ENCODE measurements at places on chromosomes 13 and 19.

DNA sequence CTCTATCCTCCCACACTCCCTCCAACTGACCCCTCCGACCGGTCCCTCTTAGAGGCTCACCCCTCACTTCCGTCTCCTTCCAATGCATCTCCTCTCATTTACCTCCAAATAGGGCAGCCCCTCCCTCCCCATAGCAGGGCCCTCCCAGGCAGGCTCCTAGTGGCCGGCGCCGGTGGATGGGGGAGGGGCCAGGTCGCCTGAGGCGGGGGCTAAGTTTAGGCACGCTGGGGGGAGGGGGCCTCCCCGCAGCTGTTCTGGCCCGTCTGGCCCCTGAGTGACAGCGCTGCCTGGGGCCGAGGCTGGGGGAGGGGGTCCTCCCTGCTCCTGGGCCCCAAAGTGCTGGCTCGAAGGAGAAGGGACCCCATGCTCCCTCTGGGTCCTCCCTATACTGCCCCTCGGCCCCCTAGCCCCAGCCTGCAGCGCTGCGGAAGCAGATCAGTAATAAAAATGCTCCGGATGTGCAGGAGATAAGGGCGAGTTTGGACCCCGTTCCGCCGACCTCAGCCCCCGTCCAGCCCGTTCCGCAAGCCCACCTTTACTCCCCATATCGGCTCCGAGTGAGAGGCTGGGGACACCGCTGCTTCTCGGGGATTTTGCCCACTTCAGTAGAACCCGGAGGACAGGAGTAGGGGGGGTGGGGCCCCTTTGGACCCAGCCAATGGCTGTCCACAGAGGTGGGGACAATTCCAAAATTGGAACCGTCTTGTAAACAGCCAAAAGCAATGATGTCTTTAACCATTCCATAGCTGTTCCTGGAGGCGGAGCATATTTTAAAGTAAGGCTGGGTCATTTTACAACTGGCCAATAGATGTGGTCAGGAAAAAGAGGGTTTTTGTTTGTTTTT is 4.0 kb downstream of the RTN2 start:
- DNase-seq: no peak

DNA sequence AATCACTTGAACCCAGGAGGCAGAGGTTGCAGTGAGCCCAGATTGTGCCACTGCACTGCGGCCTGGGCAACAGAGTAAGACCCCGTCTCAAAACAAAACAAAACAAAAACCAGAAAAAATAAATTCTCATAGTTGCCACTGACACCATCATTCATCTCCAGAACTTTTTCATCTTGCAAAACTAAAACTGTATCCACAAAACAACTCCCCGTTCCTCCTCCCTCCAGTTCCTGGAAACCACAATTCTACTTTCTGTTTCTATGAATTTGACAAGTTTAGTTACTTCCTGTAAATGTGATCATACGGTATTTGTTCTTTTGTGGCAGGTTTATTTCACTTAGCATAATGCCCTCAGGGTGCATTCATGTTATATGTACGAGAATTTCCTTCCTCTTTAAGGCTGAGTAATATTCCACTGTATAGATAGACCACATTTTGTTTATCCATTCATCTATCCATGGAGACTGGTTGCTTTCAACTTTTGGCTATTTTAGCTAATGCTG is 13.2 kb upstream of the ADGRE5 start:
- no peak for DNase-seq

GRCh38 chr19:3670796-3671679 is 29.2 kb downstream of the PIP5K1C start:
- DNase-seq: peak; percentile 86

DNA sequence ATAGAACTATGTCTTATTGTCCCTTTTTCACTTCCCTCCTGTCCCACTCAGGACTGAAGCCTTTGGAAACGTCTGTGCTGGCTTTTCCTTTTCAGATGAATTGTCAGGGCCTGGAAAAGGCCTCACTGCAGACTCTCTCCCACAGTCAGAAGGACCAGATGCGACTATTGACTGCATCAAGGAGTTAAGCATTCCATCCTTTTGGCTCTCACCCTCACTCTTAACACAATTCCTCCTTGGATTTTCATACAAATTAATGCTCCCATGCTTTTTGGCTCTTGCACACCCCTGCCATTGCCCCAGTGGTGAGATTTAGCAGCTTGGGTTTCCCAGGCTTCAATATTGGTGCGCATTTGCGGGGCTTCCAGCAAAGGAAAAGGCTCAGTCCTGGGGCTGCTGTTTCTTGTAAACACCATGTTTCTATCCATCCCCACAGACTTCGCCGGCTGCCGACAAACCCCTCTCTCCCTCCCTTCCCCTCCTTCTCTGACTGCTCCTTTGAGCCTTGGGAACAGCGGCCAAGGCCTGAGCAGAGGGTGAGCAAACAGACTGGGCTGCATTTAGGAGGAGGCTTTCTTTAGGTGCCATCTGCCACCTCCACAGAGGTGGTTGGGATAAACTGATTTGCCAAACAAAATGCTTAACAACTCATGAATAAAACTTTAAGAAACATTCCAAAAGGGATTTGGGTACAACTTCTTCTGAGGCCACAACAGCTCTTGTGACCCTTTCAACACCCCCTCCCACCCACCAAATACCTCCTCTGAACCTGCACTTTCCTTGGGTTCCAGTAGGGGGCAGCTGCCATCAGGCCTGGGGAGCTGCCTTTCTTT is 48.6 kb upstream of the PCDH8 start:
- no peak for DNase-seq

GRCh38 chr13:48579165-48579918 is 46.5 kb upstream of the RCBTB2 start:
- DNase-seq: no peak

DNA sequence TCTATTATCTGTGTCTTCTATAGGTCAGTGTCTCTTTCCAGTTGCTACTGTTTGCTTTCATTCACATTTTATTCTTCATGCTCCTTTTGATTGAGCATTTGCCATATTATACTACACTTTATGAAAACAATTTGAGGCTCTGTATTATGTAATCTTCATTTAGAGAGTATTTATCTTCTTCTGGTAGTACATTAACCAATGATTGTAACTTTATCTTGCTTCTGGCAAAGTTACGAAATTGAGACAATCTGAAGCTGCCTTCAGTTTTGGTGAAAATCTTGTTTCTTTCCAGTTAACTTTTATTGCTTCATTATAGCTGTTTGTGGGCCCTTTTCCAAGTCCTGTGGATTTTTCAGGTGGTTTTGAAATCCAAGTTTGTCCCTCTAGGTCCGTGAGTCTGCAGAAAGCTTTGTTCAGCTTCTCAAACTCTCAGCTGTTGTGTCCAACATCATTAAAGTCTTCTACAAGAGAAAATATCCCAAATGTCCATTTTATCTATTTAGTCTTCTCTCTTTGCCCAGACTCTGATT is 1255.4 kb upstream of the SPRY2 start:
- DNase-seq: peak; percentile 17

- peak; percentile 63 for DNase-seq
Observed at GRCh38 chr13:49586717-49587116, 1.4 kb upstream of the RCBTB1 start.

GRCh38 chr13:107277911-107278310 is 710.0 kb upstream of the ARGLU1 start:
- no peak for DNase-seq

- DNase-seq: peak; percentile 39
Observed at GRCh38 chr19:45569619-45570421, 14.8 kb downstream of the OPA3 start.
